LHCN-M2 (cell line): ENCODE measurements at places on chromosomes 3 and 15. TPM values are rescaled to one million over a fixed set of nuclear protein-coding genes. Genes with fewer than 3 reads are reported as not detected.

The NR1I2 gene
- not detected in 2 replicates for total RNA-seq

The CCDC39 gene
- not detected in 2 replicates for total RNA-seq

The CPLX3 gene
- total RNA-seq: not detected in 2 replicates

The UROC1 gene
- not detected in 2 replicates for total RNA-seq

- no peak for DNase-seq
These were observed 200.7 kb downstream of the SOX2 start for GRCh38 chr3:181912384-181912783.

- no peak for DNase-seq
These were observed 200.7 kb upstream of the SEMA6D start for GRCh38 chr15:47516558-47516957.

- no peak for DNase-seq
These were observed 40.6 kb upstream of the TRIM59 start for GRCh38 chr3:160490166-160490565.

- no peak for DNase-seq
These were observed 139.7 kb upstream of the RARB start for GRCh38 chr3:25288413-25288812.

DNA sequence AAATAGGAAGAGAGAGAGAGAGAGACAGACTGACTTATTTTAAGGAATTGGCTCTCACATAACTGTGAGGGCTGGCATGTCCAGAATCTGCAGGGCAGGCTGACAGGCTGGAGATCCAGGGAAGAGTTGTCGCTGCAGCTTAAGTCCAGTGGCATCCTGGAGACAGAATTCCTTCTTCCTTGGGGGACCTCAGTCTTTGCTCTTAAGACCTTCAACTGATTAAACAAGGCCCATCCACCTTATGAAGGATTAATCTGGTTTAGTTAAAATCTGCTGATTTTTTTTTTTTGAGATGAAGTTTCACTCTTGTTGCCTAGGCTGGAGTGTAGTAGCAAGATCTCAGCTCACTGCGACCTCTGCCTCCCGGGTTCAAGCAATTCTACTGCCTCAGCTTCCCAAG, 128.0 kb upstream of the ALDH1A3 start:
- no peak for DNase-seq

DNA sequence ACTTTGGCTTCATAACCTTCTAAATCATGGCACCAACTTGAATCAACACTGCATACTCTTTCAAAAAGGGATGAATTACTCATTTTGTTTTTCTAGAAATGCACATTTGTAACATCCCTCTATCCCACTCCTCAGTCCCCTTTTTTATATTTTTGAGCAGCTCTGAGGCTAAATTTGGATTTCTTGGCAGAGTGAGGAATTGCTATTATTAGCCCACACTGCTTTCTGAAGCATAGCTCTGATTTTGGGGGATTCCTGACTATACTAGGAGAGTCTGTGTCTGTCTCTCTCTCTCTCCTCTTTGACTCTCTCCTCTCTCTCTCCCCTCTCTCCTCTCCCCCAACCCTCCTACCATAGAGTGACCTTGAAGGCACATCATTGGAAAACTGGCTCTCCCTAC, 76.6 kb downstream of the RBPMS2 start:
- DNase-seq: no peak
